CD4-positive, alpha-beta T cell (primary cell): ENCODE measurements at places on chromosomes 16 and 17.

DNA sequence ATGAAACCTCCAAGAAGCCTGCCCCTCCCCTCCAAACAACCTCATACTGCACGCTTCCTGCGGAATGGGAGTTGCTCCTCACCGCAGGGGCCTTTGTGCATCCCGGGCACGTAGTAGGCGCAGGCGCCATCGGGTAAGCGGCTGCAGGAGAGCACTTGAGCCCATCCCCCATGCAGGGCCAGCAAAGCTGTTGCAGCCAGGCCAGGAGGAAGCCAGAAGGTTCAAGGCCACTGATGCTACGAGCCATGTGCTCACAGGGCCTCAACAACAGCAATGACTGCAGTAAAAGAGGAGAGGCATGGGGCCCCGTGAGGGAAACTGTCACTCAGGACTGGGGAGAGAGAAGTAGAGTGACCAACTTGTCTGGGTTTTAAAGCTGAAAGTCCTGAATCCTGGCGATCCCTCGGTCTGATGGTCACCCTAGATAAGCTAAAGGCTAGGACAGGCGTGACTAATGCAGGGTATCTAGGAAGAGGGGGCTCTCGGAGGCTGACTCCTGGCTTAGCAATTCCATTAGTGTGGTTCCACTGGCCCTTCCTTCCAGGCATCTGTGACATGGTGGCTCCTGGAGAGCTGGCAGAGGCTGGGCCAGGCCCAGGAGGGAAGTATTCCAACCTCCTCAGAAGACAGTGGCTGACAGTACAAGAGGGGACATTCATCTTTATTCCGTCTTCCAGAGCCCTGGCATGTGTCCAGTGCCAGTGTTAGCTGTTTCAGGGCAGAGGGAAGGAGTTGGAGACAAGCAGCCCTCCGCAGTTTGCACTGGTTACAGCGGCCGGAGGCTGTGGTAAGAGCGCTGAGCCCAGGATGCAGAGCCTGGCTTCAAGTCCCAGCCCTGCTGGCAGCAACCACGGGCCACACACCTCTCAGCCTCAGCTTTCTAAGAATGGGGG lies 20.8 kb downstream of the GOSR2 start:
- no peak for DNase-seq

DNA sequence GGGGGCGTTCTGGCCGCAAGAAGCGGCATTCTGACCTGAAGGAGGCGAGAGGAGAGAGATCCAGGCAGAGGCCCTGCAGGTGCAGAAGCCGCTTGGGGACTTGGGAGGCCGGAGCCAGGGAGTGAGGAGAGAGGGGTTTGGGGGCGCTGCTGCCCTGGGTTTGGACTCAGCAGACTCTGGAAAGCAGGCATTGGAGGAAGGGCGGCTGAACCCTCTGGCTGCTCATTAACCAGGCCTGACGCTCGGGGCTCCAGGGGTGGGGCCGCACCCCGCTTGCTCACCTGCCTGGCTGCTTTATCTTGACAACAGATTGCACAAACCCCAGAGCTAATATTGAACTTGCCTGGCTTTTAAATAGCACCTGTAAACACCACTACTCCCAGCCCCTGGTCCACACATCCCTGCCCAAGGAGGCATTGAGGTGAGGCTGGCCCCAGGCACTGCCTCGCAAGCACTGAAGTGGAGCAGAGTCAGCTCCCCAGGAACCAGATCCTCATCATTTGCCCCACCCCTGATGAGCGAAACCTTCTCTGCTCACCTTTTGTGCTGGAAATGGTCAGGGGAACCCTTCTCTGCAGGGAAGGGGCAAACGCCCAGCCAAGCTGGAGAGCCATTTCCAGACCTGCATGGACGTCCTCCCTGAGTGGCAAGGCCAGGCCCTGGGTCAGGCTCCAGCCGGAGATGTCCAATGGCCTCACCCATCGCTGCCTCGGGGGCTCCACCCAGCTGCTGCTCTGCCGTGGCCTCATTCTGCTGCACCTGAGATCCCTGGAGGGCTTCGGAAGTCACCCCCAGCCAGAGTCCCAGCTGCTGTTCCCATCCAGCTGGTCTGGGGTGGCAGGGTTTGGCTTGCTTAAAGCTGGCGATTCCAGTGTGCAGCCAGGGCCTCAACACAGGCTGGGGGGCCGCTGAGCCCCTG lies 190.2 kb upstream of the GSE1 start:
- DNase-seq = no peak

- no peak for DNase-seq
Measured at GRCh38 chr16:67277294-67277998, 1.9 kb upstream of the PLEKHG4 start.

- no peak for DNase-seq
Measured at GRCh38 chr17:27424941-27425340, 31.3 kb upstream of the KSR1 start.

DNA sequence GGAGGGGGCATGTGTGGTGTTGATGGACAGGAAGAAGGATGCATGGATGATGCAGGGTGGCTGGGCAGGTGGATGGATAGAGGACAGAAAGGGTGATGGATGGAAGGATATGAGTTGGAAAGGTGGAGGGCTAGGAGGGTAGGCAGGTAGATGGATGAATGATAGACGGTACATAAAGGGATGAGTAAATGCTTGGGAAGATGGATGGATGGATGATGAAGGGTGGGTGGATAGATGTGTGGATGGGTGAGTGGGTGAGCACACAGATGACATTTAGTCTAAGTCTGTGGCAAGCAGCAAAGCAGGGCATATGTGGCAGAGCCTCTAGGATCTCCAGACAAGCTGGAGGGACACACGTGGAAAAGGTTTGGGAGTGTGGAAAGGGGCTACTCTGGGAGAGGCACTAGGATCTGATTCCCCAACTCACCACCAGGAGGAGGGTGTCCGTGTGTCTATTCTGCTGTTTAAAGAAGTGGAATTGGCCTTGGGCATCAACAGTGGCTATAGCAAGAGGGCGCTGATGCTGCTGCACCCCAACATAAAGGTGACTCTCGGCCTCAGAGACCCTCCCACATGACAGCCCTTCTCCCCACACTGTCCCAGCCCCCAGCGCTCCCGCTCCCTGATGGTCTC lies 8.2 kb downstream of the PLD2 start:
- no peak for DNase-seq
